ENCODE measurements at places on chromosomes 16 and 17. TPM values are rescaled to one million over a fixed set of nuclear protein-coding genes. Genes with fewer than 3 reads are reported as not detected.

The ENPP7 gene
- not detected for total RNA-seq

DNA sequence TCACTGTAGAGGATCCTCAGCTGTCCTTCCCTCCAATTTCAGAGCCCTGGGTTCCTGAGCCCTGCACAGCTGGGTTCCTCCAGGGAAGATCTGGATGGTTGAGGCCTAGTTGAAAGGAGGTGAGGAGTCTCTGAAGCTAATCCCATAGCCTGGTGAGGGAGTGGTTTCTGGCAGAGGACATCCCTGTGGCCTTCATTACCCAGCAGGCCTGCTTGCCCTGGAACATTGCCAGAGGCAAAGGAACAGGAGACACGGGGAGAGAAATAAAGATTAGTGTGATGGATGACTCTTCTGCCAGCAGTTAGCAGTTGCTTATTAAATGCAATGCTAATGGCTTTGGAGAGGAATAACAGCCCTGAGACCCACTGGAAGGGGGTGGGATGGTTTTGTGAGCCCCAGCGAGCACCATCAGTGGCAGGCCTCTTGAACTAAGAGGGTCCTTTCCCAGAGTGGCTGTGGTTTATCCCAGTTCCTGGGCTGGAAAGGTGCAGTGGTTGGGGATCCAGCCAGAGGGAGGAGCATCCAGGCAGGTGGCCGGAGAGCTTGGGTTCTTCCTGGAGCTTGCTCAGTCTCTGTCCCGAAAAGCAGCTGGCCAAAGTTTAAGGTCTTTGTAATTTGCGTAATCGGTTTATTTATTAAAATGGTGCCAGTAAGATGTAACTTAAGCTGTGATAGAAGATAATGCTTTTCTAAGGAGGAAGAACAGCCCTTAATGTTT, 209.7 kb downstream of the CCDC182 start:
- peak; percentile 74 for DNase-seq

The HASPIN gene
- total RNA-seq, result 15.9 TPM

The CCDC200 gene
- not detected for total RNA-seq

The CEP131 gene
- total RNA-seq, result 33.0 TPM

DNA sequence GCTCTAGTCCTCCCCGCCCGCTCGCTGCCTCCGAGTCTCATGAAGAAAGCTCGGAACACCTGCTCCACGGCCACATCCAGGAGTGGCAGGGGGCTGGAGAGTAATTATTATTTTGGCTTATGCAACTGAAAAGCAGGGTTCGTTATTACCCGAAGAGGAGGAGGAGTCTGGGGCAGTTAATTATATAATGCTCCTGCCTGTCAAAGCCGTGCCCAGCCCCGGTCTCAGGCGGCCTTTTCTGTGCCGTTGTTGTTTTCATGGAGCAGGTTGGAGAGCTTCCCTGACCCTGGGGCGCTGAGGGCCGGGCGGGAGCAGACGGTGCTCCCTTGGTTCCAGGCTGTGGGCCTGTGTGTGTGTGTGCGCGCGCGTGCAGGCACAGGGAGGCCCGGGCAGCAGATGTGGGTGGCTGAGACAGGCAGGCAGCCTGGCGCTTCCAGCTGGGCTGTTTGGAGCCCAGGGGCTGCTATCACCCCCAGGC, 2.4 kb downstream of the JPH3 start:
- no peak for DNase-seq

The TNP2 gene
- not detected for total RNA-seq

GRCh38 chr16:27816561-27816960, 247.0 kb downstream of the GSG1L start:
- no peak for DNase-seq

The EPOP gene
- 6.6 TPM for total RNA-seq

- no peak for DNase-seq
These were observed 12.1 kb downstream of the RFWD3 start for GRCh38 chr16:74654536-74655050.

The TOM1L2 gene
- total RNA-seq, result 22.3 TPM

The CCDC92B gene
- not detected for total RNA-seq

DNA sequence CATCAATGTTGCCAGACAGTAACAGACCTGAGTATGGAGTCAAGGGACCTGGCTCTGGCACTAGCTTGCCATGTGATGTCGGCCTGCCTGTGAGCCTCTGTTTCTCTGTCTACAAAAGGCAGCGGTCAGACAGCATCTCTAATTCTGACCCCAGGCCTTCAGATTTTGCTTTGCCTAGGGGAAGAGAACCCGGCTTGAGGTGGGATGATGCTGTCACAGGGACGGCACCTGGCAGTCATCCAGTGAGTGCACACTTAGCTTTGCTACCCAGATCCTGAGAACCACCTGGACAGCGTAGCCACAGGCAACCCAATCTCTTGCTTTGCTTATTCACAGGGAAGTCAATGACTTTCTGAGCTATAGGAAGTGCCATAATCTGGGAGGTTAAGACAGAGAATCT, 135.2 kb upstream of the SALL1 start:
- no peak for DNase-seq

The ABCA10 gene
- total RNA-seq, result not detected

Data from SJCRH30 (cell line).